Activated naive CD4-positive, alpha-beta T cell (primary cell): ENCODE measurements at places on chromosomes 3 and 15.
A peak's percentile ranks its signal among the peaks of the same experiment; 100 is the strongest.

DNA sequence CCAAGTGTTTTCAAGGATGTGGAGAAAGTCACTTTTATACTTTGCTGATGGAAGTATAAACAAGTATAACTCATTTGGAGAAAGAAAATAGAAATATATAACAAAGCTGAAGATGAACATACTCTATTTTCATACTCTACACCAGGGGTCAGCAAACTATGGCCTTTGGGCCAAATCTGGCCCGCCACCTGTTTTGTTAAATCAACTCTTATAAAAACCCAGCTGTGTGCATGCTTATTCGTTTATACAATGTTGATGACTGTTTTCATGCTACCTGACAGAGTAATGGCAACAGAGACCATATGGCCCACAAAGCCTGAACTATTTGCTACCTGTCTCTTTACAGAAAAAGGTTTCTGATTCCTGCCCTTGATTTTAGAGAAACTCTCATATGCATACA lies 124.0 kb downstream of the NR1D2 start:
- no peak for DNase-seq

DNA sequence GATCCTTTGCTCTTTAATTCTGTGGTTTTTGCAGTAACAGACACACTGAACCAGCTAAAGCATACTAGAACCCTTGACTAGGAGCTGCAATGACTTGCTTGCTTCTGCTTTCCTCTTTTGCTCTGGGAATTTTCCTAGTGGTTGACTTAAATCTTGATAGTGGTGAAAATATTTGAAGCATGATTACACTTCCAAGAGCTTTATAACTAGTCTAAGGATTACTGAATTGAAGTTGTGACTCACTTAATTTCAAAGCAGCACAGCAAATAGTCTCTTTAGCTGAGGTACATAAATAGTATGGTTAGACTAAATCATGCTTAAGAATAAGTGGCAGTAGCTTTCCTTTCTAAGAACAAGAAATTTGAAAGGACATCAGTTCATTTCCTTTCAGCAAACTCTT lies 513.5 kb upstream of the GBE1 start:
- DNase-seq, result no peak

DNA sequence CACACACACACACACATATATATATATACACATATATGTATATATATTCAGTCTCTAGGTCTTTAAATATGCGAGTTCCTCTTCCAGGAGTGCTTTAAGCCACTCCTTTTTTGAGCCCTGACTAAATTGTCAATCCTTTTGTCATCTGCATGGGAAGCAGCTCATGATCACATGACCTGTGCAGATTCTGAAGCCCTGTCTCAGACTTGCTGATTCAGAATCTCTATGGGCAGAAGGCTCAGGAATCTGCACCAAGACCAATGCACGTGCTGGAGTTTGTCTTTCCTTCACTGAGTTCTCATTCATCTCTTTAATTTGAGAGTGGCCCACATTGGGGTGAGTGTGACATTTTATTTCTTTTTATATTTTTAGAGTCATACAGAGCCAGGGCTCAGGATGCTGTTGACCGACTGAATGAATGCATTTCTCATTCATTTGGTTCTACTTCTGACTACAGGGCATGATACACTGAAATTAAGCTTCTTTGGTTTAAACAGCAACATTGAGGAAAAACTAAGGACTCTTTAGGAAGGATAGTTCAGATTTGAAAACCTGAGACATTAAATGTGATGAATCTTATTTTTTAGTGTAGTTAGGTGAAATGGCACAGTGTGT lies 307.5 kb downstream of the EDEM1 start:
- DNase-seq, result no peak

DNA sequence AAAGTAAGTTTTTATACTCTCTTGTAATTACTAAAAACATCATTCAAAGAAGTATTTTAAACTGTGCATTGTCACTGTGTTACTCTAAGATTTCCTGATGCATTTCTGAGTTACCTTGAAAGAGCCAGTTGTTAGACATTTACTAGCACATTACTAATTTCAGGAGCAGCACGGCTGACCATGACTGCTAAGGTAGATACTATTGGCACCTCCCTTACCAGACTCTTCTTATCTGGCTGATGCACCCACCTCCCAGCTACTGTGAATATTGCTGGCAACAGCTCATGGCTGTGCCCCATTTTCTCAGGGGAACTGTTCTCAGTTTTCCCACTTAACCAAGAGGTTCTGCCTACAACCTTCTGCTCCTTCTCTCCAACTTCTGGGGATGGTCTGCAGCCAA lies 29.4 kb downstream of the COL6A5 start:
- DNase-seq, result no peak

DNA sequence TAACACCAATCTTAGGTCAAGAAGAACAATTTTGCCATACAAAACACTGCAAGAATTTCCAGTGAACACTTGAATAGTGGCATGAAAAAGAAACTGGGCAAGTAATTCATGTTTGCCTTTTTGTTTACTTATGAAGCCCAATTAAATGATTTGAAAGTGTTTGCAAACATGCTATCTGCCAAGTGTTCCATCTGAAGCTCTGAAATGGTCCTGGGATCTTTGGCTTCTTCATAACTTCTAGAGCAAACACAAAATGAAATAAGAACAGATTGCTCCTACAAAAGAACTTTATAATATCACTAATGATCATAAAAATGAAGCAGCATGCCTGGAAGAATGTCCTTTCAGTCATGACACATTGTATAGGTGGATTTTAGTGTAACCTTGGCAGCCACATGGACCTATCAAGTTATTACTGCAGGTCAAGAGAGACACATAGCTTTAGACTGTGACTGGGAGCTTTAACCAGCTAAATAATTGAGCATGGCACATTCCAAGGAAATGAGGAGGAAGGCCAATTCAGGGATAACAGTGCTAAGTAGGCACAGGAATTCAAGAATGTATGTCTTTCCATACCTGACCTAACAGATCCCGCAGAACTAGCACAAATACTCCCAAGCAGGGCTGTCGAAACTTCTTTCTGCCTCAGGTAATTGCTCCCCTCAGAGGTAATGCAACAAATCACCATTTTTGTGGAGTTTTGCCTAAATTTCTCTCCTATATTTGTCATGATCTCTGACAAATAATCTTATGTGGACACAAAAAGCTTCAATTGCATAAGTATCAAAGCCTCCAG lies 144.6 kb downstream of the DUT start:
- DNase-seq, result no peak

- no peak for DNase-seq
Observed at GRCh38 chr15:71957026-71957425, 146.7 kb downstream of the NR2E3 start.

GRCh38 chr3:72120806-72121778 lies 336.1 kb upstream of the PROK2 start:
- no peak for DNase-seq

DNA sequence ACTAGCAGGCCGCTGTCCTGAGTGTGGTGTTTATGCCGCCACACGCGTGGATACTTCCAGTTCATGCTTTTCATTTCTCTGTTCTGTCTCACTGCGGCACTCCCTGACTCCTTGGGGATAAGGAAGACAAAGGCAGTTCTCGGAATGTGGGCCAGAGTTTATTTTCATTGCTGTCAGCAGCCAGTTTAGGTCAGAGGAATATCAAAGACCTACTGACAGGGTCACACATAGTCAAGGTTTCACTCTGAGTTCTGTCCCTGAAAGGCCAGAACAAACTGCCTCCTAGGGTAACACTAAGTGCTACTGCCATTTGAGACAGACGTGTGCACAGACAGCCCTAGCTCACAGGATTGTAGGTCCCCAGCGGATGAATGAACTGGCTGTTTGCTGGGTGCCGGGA lies 27.3 kb upstream of the SPTBN5 start:
- no peak for DNase-seq

DNA sequence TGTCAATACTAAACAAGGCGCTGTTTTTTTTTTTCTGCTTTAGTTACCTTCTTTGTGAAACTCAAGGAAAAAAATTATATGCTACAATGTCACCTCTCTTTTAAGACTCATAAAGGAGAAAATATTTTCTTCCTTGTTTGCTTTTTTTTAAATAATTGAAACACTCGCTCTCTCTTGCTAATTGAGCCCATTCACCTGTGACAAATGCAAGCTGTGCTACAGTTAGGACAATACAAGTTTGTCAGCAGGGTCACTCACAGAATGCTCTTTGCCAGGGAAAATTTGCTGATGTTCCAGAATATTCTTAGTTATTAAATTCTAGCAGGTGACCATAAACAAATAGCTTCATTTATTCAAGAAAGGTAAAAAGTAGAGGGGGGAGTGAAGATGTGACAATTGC lies 375.9 kb upstream of the DPPA4 start:
- DNase-seq, result no peak

GRCh38 chr3:125374501-125374995 lies 577 bp downstream of the ZNF148 start:
- DNase-seq, result peak; percentile 31

DNA sequence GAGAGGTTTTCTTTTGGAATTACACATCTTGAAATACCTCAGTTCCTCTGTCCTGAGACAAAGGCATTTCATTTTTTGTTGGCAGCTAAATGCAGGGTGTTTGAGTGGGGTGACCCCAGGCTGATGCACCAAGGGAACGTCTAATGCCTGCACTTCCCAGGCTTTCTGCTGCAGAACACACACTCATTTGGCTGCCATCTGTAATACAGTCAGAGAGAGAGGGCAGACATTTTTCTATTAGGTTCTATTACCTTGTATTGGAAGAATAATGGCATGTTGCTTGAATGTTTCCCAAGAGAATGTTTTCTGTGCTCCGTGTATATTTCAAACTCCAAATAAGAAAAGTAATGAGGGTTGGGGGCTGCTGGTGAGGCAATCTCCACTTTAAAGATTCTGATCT lies 87.1 kb downstream of the PTPRG start:
- no peak for DNase-seq

- no peak for DNase-seq
Observed at GRCh38 chr3:194281306-194281705, 69.8 kb downstream of the CPN2 start.

DNA sequence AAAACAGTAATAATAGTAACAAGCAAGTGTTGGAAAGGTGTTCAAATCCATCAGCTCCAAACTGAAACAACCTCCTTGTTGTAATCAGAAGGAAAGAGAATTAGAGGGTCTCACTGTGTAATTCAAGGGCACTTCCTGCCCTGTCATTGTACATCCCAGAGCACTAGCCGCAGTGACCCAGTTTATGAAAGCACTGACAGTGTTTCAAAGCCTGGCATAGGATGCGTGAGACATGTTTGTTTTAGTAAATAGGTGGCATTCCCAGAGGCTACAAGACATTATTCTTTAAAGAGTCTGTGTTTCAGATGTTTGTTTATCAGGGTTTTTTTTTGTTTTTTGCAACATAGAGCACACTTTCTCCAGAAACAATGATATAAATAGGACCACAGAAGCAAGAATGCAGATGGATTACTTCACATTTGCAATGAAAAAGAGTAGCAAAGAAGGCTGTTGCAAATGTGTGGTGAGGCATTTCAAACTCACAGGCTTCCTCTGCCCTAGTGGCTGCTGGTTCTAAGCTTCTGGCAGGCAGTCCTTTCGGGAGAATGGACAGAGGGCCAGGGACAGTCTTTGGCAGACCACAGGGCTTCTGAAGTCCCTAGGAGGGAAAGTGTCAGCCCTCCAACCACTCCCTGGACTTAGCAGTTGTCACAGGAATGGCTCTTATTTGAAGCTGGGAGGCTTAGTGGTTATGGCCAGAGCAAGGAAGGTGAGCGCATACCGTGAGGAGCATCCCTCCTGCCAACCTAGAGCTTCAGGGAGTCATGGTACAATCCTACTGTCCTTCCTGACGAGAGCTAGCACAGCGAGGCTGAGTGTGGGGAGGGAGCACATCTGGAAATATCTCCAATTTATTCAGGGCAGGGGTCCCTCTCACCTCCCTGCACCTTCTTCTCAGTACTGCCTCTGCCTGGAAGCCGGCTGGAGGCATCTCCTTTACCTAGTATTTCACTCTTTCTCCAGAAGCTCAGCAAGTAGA lies 31.4 kb upstream of the TIPARP start:
- DNase-seq, result no peak

- DNase-seq, result no peak
Observed at GRCh38 chr3:61454006-61454585, 107.3 kb upstream of the PTPRG start.

DNA sequence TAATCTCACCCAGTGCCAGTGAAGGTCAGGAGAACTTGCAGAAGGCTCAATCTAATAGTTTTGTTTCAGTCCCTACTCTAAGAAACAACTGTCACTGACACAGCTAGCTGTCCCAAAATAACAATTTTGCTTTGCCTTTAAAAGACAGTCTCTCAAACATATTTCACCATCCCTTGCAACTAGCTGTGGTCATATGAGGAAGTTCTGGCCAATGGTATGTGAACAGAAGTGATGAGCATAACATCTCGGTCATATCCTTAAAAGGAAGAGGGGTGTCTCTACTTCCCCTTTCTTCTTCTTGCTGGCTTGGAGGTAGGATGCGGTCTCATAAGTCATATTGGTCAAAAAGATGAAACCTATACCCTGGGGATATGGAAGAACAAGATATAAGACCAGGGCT lies 198.1 kb downstream of the NEK10 start:
- no peak for DNase-seq

- DNase-seq, result peak; percentile 33
Observed at GRCh38 chr3:9397906-9398699, 688 bp downstream of the SETD5 start.

- DNase-seq, result no peak
Observed at GRCh38 chr15:70032509-70032908, 65.2 kb downstream of the TLE3 start.

DNA sequence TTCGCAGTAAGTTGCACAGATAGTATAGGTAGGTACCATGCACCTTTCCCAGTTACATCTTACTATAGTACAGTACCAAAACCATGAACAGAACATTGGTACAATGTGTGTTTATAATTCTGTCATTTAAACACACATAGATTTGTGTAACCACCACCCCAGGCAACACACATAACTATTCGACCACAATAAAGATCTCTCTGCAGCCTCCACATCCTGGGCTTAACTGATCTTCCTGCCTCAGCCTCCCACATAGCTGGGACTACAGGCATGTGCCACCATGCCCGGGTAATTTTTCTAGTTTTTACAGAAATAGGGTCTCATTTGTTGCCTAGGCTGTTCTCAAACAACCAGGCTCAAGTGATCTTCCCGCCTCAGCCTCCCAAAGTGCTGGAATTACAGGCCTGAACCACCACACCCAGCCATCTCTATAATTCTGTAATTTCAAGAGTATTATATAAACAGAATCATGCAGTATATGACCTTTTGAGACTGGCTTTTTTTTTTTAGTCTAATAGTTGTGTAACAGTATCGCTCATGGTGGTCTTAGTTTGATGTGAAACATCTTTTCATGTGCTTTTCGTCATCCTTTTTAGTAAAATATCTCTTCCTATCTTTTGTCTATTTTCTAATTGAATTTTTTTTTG lies 13.3 kb upstream of the TMF1 start:
- DNase-seq, result no peak

GRCh38 chr15:64389036-64389435 lies 1.4 kb downstream of the TRIP4 start:
- DNase-seq, result no peak

GRCh38 chr3:58013973-58014649 lies 5.9 kb downstream of the FLNB start:
- DNase-seq, result no peak

- no peak for DNase-seq
Observed at GRCh38 chr3:141346418-141346817, 21.9 kb upstream of the ZBTB38 start.

GRCh38 chr15:42712584-42712983 lies 24.3 kb downstream of the CDAN1 start:
- no peak for DNase-seq
